ENCODE measurements at places on chromosomes 3 and 15.

DNA sequence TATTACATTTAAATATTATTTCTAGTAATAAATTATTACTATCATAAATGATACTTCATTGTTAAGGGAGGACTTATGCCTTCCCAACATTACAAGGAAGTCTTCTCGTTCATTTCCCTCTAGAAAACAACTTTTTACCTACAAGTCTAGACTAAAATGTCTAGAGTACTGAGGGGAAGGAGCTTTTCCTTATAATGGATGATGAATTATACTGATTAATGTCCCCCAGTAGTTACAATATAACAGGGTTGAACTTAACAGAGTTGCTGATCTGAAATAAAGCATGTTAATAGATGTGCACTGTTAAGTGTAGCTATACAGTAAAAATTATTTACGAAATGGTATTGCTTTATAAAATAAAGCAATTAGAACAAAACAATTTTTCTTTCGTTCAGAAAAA, 2.7 kb upstream of the MNS1 start:
- DNase-seq, result no peak

DNA sequence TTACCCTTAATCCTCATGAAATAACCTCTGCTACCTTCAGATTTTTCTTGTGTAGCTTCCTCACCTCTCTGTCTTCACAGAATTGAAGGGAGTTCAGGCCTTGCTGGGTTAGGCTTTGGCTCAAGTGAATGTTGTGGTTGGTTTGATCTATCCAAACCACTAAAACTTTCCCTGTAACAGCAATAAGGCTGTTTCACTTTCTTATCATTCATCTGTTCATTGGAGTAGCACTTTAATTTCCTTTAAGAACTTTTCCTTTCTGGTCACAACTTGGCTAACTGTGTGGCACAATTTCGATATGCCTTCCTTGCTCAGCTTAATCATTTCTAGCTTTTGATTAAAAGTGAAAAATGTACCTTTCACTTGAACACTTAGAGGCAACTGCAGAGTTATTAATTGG, 129.8 kb downstream of the NR1I2 start:
- no peak for DNase-seq

GRCh38 chr3:169992781-169993180, 26.2 kb downstream of the SEC62 start:
- no peak for DNase-seq

- no peak for DNase-seq
These were observed 186.4 kb downstream of the WDR72 start for GRCh38 chr15:53573091-53573490.

GRCh38 chr15:75961331-75961730, 50.9 kb downstream of the NRG4 start:
- no peak for DNase-seq

DNA sequence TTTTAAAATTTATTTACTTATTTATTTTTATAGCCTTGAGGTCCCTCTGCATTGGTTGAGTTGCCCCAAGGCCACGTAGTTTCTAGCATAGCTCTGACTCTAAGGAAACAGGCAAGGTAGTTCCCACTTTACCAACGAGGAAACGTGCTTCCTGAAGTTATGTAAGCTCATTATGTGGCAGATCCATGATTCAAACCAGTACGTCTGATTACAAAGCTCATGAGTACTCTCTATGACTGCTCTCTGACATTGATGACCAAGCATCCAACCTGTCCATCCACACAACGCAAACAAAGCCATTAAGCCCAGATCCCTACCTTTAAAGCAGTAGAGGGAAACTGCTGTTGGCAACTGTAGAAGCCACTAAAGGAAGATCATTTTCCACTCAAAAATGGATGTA, 25.6 kb downstream of the WWTR1 start:
- DNase-seq, result no peak

DNA sequence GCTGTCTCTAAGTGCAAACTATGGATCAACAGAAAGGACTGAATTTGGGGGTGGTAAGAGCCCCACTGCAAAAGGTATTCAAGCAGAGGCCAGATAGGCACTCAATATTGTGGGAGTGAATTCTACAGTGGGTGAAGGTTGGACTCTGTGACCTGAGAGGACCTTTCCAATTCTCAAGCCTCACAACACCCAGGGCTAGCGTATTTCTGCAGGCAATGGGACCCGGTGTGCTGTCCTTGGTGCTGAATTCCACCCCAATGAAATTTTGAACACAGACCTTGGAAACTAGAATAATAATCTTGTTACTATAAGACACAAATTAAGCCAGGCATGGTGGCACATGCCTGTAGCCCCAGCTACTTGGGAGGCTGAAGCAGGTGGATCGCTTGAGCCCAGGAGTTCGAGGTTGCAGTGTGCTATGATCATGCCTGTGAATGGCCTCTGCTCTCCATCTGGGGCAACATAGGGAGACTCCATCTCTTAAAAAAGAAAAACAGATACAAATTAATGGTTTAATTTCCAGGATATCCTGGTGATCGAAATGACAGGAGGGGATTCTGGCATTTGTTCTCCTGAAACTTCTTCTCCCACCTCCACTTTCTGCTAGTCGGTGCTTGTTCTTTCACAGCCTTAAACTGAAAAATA, 135.4 kb downstream of the RAB11A start:
- no peak for DNase-seq

- DNase-seq, result no peak
These were observed 305.8 kb downstream of the ARPP21 start for GRCh38 chr3:35944926-35945710.

DNA sequence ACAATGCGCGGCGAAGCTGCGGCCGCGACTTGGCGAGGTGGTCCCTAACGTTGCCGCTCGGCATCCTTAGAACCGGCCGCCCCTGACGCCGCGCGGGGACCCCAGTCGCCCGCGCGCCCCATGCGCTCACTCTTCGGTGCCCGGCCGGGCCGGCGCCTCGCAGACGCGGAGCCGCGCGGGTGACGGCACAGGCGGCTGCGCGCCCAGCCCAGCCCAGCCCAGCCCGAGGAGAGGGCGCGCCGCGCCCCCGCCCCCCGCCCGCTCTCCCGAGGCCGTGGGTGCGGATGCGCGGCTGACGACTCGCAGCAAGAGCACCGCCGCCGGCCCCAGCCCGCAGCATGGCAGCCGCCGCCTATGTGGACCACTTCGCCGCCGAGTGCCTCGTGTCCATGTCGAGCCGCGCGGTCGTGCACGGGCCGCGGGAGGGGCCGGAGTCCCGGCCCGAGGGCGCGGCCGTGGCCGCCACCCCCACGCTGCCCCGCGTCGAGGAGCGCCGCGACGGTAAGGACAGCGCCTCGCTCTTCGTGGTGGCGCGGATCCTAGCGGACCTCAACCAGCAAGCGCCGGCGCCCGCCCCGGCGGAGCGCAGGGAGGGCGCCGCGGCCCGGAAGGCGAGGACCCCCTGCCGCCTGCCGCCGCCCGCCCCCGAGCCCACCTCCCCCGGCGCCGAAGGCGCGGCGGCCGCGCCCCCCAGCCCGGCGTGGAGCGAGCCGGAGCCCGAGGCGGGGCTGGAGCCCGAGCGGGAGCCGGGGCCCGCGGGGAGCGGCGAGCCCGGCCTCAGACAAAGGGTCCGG, 437 bp downstream of the KLF13 start:
- no peak for DNase-seq

- no peak for DNase-seq
These were observed 20.4 kb downstream of the UACA start for GRCh38 chr15:70742928-70743327.

DNA sequence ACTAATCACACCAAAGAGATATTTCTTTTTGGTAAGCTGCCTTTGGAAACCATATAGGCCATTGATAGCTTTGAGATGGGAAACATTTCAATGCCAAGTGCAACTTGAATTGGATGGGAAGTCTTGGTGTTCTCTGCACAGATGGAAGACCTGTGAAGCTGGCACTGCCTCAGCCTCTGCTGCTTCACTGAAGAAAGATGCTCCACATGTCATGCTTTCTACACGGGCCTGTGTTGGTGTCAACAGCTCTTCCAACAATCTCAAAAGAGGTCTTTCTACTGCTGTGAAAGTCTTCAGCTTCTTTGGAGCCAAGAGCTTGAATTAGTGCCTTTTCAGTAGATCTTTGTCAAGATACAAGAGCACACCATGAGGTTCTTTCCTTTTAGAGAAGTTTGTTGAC, 169.0 kb downstream of the SPATA16 start:
- DNase-seq, result no peak

DNA sequence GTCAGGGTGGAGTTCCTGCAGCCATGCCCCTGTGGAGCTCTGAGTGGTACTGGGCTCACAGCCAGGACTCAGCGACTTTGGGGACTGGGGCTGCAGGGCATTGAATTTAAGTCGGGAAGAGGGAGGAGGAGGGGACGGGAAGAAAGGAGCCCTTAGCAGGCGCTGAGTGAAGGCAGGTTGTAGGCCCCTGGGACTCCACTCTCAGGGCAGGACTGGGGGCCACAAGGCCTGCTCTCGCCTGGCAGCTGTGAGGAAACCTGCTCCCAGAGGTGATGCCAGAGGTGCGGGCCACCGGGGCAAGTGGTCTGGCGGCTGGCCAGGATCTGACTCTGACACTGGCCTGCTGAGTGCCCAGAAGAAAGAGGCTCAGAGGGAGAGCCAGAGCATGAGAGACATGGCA, 73.5 kb downstream of the EPHB3 start:
- no peak for DNase-seq

DNA sequence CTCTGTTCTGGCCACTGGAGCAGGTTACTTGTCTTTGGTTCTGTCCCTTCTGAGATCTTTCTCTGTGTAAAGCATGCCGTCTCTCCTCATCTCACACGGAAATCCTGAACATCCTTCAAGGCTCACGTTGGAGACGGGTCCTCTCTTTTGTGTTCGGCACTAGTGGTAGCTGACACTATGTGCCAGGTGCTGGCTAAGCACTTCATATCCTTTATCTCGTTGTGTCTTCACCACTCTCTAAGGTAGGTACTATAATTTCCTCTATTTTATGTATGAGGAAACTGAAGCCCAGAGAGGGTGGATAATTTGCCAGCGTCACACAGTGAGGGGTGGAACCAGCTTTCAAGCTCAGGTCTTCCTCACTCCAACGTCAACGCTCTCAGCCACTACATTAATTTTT, 1.2 kb downstream of the IFT122 start:
- DNase-seq, result no peak

- DNase-seq, result no peak
These were observed 74.2 kb downstream of the EPHB3 start for GRCh38 chr3:184635774-184636173.

- DNase-seq, result no peak
These were observed 475 bp upstream of the SPINT1 start for GRCh38 chr15:40843261-40843884.

- no peak for DNase-seq
These were observed 28.9 kb downstream of the FOXP1 start for GRCh38 chr3:71554649-71555048.

DNA sequence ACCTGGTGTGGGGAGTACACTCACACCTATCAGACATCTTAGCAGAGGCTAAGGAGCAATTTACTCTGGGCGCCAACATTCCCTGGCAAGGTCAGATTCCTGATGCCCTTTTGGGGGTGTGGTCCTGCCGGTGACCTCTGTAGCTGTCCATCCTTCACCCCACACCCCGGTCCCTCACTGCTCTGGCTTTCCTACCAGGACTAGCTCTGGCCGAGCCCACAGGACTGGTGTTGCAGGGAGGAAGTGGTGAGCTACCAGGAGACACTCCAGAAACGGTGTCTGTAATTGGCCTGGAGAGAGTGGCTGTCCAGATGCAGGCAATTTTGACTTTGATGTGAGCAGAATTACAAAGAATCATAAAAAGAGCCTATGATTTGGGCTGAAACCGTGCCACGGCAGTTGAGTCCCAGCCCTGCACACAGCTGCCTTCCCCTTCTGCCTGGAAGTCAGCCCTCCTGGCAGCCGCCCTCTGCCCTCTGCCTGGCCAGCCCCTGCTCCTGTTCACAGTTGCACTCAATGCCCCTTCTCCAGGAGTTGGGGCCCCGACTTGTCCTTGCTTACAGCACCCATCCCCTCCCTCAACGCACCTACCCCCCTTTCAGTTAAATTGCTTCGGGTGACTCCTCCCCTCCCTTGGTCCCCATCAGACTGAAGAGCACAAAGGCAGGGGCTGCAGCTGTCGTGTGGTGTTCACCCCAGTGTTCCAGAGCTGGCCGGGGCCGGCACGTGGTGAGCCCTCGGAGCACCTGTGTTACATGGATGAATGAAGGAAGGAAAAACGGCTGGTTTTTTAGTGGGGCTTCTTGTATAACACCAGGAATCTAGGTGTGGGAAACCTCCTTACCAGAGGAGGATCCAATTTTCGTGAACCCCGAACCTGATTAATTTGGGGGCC, 80.2 kb upstream of the TPM1 start:
- DNase-seq, result no peak

- DNase-seq, result no peak
These were observed 115.2 kb downstream of the CLASP2 start for GRCh38 chr3:33602829-33603228.

GRCh38 chr3:108062051-108062450, 28.8 kb downstream of the CD47 start:
- no peak for DNase-seq

GRCh38 chr3:101521211-101521701, 8.2 kb upstream of the SENP7 start:
- no peak for DNase-seq

- DNase-seq, result no peak
These were observed 494 bp upstream of the NISCH start for GRCh38 chr3:52454938-52455282.

DNA sequence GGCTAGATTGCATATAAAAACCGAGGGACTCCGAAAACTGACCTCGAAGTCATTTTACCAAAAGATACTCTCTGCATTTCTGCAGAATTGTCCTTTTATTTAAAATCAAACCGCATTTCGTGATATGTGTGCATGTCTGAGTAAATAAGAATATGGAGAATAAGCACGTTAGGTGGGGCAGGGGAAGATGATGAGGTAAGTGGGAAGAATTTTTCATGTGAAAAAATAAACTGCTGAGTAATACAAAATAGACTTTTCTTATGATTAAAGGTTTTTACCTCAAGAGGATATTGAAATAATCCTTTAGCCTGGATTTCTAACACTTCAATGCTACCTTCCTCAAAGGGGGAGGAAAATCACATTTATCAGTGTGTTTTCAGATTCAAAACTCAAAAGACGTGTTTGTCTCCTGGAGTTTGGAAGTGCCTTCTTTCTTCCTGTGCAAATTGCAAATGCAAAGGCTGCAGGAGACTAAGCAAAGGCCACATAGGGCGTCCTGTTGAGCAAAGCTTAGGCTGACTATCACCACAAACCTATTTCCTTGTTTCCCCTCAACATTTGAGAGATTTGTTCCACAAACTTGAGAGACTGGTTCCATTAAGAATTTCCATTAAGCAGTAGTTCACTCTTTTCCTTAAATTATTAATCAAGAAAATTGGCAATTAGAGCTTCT, 813.5 kb downstream of the MCTP2 start:
- DNase-seq, result no peak

GRCh38 chr15:50134524-50135024, 15.5 kb upstream of the ATP8B4 start:
- no peak for DNase-seq

GRCh38 chr3:170469151-170470062, 50.7 kb downstream of the CLDN11 start:
- no peak for DNase-seq

- DNase-seq, result no peak
These were observed 15.2 kb upstream of the EXOG start for GRCh38 chr3:38480930-38481329.

DNA sequence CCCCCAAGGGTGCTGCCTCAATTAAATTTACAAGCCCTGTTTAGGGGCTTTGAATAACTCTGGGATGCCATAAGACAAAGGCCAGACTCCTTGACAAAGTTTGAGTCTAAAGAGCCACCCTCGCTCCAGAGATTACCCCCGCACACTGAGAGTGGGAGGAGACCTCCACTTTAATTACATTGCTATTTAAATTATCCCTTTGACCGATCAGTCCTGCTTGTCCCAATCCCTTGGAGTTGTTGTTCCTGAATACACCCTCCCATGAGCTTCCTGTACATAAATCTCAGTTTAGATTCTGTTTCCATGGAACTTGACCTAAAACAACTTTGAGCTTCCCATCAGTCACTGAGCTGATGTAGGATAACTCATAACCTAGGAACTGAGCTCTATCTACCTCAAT, 596.3 kb downstream of the PYDC2 start:
- no peak for DNase-seq
